GM12891 (cell line): ENCODE measurements at places on chromosomes 12 and 14.
A peak's percentile ranks its signal among the peaks of the same experiment; 100 is the strongest.

DNA sequence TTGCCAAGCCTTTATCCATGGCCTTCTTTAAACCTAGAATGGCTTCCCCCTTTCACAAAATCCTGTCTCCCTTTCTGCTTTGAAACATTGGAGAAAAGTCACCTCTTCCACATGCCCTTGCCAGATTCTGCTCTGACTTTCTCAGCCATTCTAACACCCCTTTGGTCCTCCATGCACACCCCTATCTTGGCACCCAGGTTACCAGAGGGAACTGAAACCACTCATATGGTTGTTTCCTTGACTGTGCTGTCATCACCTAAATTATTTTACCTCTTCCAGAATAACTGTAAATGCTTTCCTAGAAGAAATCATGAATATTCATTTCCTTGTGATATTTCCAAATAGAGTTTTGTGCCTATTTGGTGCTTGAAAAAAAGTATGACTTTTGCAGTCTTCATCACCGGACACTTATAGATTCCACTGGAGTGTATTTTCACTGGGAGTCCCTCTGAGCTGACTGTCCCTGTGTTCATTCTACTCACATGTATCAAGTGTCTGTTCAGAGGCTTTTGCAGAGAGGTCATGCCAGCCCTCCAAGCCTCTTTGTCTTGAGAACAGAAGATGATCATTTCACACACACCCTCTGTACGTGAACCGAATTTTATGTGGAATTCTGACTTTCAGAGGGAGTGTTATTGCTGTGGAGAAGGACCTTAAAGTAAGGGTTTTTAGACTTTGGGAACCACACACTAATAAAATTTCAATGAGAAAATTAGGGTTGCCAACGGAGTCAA is 74.1 kb downstream of the PLXNC1 start:
- DNase-seq = no peak

GRCh38 chr12:108484431-108484830 is 30.6 kb upstream of the FICD start:
- no peak for DNase-seq

DNA sequence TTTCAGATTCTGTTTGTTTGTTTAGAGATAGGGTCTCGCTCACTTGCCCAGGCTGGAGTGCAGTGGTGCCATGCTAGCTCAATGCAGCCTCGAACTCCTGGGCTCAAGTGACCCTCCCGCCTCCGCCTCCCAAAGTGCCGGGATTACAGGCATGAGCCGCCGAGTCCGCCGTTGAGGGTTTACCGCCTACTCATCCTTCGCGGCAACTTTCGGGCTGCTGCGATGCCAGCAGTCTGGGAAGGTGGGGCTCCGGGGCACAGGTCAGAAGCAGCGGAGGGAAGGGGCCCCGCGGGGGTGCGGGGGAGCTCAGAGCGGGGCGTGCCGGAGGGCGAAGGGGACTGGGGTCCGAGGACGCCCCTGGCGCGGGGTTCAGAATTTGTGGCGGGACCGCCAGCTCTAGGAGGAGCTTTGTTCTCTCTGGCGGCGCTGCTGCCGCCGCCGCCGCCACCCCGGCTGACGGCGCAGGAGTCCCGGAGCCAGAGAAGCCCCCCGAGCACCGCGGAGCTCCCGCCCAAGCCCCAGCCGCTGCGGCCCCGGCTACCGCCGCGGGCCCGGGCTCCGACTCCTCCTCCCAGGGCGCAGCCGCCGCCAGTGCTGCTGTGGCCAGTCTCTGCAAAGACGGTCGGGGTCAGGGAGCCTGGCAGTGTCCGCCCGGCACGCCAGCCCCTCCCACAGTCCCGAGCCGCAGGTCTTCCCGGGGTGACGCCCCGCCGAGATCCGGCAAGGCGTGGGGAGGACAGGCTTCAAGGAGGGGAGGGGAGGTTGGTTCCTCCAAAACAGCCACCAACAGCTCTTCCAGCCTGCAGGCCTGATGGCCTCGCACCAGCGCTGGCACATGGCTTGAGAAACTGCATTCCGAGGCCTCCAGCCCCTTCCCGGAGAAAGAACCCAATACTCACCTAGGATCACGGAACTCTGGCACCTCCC is 10.9 kb upstream of the KRT77 start:
- DNase-seq = no peak

GRCh38 chr12:51705450-51705849 is 114.4 kb downstream of the SCN8A start:
- no peak for DNase-seq

DNA sequence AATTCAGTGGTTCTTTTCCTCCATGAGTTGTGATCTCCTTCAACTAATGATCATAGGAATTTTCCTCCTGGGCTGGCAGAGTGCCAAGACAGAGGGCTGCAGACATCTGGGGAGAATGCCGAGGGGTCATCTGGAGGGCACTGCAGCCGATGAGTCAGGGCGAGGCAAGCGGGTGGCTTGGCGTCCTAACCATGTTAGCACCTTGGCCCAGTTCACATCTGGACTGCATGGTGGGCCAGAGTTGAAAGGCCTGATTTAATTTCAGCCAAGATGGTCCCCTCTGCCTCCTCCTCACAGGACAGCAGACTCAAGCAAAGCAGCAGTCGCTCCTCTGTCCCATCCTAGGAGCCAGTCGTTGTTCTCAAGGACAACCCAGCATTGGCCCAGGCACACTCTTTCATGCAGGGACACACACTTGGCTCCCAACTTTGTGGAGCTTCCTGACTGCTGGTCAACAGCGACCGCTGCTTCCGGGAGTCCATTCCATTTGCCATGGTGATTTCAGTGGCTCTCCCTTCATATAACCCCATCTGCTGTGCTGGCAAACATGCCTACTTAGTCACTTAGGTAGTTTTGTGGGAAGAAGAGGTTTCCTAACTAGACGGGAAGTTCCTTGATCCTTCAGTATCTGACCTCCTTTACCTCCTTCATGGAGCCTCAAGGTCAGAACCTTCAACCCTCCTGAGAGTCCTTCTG is 161.8 kb downstream of the TTC8 start:
- no peak for DNase-seq

- peak; percentile 21 for DNase-seq
Observed at GRCh38 chr14:105143451-105144025, 25.0 kb downstream of the JAG2 start.
